Stimulated activated naive CD8-positive, alpha-beta T cell treated with anti-CD3 and anti-CD28 coated beads, Interleukin-15, Interleukin-2, amounts not matched to agents 100 U/mL and 50 U/mL, for 24 hours (primary cell): ENCODE measurements at places on chromosomes 12 and 14.

DNA sequence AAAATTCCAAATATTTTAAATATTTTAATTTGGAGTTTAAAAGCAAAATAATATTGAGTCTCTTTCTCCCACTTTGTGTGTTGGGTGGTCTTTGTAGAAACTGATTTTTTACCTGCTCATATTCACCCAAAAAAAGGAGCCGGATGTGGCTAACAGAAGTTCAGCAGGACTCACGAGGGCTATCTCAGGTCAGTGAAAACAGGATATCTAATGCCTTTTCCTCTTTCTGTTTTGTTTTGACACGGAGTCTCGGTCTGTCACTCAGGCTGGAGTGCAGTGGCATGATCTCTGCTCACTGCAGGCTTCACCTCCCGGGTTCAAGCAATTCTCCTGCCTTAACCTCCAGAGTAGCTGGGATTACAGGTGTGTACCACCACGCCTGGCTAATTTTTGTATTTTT is 30.8 kb downstream of the COA8 start:
- DNase-seq, result no peak

DNA sequence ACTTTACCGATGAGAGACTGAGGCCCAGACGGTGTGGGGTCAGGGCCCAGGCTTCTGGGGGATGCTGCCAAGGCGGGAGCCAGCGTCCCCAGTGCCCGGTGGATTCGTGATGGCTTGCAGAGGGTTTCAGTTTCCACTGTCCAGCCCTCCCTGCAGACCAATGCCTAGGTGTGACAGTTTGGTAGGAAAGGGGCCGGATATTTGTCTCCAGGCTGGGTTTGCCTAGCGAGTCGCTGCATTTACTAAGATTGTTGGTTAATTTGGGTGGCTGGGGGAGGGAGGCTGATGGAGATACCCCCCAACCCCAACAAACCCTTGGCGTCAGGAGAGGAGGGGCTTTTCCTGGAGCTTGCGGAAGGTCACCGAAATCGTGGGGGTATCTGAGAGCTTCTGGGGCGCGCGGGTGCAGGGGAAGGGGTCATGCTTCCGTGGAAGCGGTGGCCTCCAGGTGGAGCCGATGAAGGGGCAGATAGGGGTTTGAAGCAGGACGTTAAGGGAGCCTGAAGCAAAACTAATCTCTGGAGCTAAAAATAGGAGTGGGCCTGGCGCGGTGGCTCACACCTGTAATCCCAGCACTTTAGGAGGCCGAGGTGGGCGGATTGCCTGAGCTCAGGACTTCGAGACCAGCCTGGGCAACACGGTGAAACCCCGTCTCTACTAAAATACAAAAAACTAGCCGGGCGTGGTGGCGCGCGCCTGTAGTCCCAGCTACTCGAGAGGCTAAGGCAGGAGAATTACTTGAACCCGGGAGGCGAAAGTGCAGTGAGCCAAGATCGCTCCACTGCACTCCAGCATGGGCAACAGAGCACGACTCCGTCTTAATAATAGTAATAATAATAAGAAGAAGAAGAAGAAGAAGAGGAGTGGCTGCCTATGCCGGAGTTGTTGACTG is 1.1 kb upstream of the CDC42BPB start:
- DNase-seq, result no peak

DNA sequence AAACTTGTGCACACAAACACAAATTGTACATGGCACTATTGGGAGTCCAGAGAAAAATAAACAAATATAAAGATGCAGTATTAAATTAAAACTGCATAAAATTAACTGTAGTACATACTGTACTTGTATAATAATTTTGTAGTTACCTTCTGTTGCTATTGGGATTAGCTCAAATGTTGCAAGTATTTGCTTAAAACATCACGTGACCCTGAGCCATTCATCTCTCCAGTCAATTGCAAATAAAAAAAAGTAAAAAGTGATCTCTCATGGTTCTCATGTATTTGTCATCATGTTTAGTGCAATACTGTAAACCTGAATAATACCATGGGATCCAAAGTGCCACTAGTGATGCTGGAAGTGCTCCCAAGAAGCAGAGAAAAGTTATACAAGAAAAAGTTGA is 88.1 kb upstream of the NAV3 start:
- no peak for DNase-seq

DNA sequence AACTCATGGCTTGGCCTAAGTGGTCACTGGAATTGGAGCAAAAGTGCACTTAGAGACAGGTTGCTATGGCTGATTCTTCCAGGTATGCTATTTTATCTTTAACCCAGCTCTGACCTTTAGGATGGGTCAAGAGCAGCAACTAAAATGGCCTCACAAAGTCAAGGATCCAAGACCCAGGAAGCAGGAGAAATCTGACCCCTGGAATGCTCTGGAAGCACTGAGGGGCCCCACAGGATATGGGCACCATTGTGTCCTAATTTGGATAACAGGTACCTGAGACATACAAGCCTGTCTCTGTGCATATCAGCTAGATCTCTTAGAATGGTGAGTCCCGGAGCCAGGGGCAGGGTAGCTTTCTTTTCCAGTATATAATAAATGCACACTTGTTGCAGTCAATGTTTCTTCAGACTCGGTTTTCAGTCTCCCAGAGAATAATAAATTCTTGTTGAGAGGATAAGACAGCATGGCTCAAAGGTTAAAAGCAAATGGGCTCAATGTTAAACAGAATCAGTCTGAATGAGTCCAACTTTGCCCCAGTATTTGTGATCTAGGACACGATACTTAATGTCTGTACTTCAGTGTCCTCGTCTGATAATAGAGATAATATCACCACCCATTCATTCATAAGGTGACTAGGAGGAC is 29.3 kb upstream of the TMCC3 start:
- no peak for DNase-seq

DNA sequence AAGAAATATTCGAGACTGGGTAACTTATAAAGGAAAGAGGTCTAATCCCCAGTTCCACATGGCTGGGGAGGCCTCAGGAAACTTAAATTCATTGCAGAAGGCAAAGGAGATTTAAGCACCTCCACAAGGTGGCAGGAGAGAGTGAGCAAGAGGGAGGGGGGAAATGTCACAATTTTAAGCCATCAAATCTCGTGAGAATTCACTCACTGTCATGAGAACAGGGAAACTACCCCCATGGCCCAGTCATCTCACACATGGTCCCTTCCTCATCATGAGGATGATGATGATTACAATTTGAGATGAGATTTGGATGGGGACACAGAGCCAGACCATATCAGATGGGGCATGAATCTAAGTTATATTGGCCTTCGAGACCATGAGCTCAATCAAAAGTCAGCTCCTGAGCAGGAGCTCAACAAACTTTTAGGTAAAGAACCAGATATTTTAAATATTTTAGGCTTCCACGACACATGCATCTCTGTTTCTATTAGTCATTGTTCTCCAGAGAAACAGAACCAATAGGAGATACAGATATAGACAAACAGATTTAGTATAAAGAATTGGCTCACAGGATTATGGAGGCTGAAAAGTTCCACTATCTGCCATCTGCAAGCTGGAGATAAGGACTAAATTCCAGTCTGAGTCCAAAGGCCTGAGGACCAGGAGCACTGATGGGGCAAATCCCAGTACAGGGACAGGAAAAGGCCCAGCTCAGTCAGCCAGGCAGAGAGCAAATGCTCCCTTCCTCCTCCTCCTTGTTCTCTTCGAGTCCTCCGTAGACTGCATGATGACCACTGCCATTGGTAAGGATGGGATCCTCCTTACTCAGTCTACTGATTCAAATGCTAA is 24.9 kb downstream of the DGLUCY start:
- DNase-seq, result peak; percentile 61

DNA sequence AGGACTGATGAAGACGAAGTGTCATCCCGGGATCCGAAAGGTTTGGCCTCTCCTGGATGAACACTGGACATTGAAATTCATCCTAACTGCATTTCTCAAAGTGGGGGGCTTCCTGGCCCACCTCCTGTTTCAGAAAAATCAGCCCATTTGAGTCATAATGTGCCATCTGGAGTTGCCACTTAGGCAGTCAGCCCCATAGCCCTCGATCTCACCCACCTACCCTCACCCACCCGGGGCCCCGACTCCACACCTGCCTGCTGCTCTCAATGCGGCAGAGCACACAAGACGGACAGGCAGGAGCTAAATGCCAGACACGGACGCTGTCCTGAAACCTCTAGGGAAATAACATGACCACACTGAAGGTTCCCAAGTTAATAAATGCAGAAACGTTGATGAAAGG is 12.6 kb downstream of the DLK1 start:
- DNase-seq, result no peak

DNA sequence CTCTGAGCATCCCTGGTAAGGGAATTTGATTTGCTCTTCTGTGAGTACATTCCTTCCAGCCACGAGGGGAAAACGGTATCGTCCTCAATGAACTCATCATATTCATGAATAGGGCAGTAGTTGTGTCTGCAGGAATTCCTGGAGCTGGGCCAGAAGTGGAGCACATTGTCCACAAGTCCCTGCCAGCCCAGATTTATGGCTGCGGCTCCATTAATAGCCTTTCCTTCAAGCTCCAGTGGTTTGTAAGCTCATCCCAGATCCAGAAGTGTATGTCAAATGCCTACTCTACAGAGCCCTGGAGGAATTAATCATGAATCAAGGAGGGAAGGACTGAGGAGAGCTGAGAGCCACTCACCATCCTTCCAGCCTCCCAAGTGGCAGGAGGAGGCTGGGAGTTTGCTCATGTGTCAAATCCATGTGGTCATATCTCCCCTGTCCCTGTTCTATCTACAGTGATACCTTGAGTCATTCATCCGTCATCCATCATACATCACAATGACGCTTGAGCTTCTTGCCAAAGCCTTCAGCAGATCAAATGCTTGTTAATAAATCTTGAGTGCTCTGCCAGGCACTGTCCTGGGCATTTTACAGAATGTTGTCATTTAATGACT is 65.5 kb downstream of the SVOP start:
- DNase-seq, result no peak

DNA sequence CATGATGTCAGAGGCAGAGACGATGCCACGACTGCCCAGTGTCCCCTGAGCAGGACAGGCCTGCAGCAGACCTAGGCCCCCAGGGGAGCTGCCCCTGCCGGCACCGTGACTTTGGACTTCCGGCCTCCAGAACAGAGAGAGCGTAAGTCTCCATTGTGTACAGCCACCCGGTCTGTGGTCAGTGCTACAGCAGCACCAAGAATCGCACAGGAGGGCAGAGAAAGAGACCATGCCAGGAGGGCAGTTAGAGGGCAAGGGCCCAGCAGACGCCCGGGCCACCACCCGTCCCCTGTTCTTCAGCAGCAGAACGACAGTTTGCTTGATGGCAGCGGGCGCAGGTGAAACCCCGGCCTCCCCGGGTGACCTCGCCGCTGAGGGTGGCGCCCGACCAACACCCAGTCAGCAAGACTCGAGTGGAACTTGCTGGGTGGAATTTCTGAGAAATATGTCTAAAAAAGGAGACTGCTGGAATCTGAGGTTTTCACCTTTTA is 19.7 kb downstream of the GALNT9 start:
- no peak for DNase-seq

GRCh38 chr12:10132850-10133370 is 2.9 kb upstream of the CLEC7A start:
- DNase-seq, result no peak

DNA sequence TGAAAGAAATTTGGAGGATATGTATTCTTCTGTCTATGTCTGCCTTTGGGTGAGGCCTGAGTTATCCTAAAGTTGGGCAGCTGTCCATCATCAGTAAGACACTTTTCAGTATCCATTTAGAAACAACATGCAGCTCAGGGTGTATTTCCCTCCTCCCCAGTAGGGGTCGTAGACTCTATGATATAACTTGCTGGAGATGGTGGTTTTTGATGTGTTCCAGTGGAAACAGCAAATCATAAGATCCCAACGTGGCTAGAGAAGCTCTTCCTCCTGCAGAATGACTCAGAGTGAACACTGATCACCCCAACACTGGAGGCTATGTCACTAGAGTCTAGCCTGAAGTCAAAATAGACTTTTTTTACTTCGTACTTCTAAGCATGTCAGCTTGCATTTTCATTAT is 331.6 kb upstream of the STXBP6 start:
- DNase-seq, result no peak

DNA sequence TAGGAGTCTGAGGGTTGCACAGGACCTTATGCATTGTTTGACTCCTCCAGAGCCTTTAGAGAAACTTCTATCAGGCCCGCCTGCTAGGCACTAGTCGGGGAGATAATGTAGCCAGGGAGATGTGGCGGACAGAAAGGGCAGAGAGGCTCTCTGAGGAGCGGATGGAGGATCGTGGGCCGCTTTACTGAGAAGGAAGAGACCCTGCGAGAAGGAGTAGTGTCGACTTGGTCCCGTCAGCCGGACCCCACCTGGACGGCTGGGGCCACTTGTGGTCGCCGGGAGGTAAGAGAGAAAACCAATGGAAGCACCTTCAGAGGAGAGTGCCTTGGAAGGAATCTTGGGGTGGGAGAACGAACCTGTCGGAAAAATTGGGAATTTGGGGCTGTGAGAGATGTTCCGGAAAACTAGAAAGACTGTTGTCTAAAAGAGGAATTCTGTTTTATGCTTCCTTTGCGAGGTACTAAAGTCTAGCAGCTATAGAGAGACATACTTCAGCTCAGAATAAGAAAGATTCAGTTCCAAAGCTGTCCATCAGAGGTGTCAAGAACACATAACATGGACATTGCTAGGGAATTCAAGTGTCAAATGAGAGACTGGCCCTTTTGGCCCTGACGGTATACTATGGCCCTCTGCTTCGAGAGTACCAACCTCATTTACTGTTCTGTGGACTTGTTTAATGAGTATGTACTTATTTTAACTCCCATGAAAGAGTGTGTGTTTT is 660 bp upstream of the MCRS1 start:
- DNase-seq, result no peak
